ENCODE measurements at places on chromosomes 1 and 21.

DNA sequence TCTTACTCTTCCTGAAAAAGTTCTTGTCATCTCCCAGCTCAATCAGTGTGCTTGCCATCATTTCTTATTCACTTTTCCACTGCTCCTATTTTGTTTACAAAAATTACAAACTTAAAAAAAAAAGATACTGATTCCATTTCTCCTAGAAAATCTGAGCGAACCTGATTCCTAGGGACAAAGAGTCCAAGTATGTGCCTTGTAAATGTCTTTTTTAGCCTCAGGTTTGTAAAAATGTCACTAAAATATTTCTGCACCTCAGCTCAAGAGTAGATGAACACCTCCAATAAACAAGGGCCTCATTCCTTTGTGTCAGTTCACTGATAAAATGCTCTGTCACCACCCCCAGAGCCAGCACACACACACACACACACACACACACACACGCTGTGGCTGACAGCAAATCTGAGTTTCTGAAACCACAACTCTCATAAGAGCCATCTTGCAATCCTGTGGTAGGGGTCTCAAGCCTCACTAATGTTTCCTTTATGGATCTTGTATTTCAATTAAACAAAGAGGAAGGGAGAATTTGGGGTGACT is 299.2 kb downstream of the PBX1 start:
- no peak for DNase-seq

DNA sequence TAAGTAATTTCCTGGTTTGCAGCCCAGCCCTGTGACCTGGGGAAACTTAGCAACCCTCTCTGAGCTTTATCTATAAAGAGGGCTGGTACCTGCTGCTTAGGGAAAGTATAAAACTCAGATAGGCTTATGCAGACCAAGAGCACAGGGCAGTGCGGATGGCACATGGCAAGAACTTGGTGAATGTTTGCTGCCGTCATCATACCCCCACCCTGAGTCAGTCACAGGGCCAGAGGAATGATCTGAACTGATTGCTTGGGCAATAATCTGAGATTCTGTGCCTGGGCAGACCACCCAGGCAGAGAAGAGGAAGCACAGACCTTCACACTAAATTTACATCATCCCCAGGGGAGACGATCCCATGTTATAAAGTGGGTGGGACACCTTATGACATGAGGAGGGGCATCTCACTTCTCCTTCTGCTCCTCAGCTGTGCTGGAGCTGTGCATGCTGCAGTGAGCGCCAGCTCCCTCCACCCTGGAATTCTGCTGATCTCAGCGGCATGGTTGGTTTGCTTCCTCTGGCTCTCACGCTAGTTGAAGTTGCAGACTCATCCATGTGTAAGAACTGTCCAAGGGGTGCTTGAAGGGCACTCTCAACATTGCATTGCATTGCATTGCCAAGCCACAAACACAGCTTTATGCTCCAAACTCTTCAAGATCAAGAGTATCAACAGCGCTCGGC is 197.1 kb downstream of the AJAP1 start:
- DNase-seq, result no peak

GRCh38 chr1:151953409-151954094 is 40.1 kb downstream of the S100A10 start:
- DNase-seq, result no peak

- DNase-seq, result no peak
These were observed 72.1 kb downstream of the SLC5A9 start for GRCh38 chr1:48294656-48295055.

GRCh38 chr1:42334240-42335049 is 590 bp downstream of the FOXJ3 start:
- peak; percentile 51 for DNase-seq

GRCh38 chr21:29647353-29647781 is 292.4 kb downstream of the GRIK1 start:
- peak; percentile 53 for DNase-seq

DNA sequence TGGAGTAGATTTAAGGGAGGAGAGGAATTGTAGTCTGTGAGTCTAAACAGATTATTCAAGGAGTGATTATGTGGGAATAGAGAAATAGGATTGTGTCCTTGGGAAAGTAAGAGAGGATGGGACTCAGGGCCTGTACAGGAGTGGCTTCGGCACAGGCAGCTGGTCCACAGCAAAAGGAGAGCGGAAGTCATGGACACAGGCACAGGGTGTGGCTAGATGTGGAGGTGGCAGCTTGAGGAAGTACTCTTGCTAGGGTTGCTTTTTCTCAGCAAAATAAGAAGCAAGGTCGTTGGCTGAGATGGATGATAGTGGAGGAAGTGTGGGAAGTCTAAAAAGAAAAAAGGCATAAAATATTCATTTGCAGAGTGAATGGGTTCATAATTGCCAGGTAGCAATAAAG is 18.5 kb upstream of the ZNF648 start:
- no peak for DNase-seq

- no peak for DNase-seq
These were observed 3.3 kb upstream of the PKNOX1 start for GRCh38 chr21:42970946-42971653.

- DNase-seq, result peak; percentile 67
These were observed 109.4 kb downstream of the NRDC start for GRCh38 chr1:51768971-51769588.

GRCh38 chr1:218718977-218719376 is 373.8 kb downstream of the TGFB2 start:
- no peak for DNase-seq

DNA sequence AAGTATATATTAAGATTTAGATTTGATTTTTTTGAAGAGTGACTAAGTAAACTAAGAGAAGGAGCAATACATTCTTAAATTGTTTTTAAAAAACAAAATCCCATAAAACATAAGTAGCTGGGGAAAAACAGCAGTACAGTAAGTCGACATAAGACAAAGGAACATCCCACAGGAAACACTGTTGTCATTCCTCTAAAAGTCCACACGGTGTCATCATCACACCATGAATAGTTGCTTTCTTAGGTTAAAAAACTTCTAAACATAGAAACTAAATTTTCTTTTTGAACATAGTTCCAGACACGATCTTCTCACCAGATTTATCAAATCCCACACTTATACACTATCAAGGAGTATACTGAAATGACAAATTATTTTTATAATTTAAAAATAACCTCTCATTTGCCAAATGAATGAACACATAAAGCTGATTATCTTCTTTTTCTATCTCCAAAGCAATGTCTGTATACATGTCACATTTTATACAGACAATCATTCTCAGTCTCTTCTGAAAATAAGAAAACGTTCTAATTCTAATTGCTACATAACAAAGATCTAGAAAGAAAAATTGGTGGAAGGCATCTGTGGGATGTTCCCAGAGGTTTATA is 15.8 kb downstream of the ODF2L start:
- peak; percentile 52 for DNase-seq

GRCh38 chr1:5954964-5955363 is 37.3 kb downstream of the NPHP4 start:
- DNase-seq, result no peak

GRCh38 chr1:178277793-178278530 is 184.1 kb downstream of the RASAL2 start:
- DNase-seq, result peak; percentile 52

GRCh38 chr1:98081944-98082343 is 161.1 kb upstream of the DPYD start:
- DNase-seq, result no peak

GRCh38 chr1:94095112-94095637 is 25.8 kb downstream of the ABCA4 start:
- DNase-seq, result no peak

DNA sequence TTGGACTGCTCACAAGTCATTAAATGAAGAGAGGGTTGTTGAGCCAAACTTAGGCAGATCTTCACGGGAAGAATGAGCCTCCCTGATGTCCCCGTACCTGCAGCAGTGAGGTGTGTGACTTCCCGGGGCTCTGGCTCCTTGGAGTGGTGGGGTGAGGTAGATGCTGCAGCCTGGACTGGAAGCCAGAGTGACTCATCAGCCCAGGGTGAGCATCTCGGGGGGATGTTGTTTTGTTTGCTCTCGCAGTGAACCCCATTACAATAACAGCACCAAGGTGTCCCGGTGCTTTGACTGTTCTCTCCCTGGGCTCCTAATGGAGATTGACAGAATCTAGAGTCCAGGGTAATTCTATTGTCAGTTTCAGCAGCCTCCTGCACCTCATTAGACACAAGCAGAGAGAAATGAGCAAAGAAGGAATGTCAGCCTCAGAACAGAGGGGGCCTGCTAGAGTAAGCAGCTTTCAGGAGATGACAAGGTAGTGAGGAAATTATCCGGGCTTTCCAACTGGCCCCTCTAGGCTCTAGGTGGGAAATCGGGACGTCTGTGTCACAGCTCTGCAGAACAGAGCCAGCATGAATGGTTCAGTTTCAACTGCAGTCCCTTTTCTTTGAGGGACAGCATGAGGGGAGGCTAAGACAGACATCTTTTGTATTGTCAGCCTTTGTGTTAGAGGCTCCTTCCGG is 36.0 kb upstream of the LRRN2 start:
- DNase-seq, result no peak

GRCh38 chr1:86997538-86997937 is 83.1 kb downstream of the HS2ST1 start:
- no peak for DNase-seq

- no peak for DNase-seq
These were observed 1145.6 kb downstream of the KCNT2 start for GRCh38 chr1:195462646-195463045.

GRCh38 chr1:19621274-19621950 is 22.7 kb upstream of the NBL1 start:
- no peak for DNase-seq

DNA sequence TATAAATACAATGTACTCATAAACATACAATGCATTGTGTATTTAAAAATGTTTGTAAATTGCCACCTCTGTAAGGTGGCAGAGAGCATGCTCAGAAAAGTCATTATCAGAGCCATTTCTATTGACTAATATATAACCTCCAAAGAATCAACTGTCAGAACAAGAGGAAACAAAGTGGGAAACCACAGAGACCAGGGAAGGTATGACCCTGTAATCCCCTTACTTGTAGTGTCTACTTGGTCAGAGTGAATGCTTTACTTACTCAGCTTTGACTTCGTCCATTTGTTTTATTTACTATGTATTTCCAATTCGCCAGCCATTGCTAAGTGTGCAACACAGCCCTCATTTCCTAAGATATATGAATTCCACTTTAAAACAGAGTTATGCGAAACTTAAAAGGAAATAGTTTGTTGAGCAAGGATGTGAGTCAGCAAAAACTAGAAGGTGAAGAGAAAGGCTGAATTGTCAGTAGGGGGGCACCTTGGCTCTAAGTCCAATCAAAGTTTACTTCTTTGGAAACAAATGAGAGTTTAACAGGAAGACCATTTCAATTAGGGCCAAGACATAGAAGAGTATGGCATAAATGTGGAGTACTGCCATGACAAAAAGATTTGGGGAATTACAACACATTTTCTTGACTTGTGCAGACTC is 671.7 kb upstream of the PTBP2 start:
- no peak for DNase-seq

DNA sequence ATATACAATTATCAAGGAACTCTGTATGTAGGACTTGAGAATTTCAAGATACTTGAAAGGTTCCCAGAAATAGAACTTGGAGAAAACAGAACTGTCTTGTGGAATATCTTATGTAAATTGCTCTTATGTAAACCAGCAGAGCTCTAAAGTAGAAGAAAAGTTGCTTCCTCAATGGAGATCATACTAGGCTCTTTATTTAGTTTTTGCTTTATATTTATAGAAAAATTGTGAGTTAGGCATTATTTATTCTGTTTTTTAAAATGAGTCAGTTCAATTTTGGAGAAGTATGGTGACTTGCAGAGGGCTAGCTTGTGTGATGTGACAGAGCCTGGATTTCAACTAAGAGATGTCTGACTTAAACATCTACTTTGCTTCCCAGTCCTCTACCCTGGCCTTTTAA is 40.4 kb downstream of the ATP6V1G3 start:
- DNase-seq, result peak; percentile 32

DNA sequence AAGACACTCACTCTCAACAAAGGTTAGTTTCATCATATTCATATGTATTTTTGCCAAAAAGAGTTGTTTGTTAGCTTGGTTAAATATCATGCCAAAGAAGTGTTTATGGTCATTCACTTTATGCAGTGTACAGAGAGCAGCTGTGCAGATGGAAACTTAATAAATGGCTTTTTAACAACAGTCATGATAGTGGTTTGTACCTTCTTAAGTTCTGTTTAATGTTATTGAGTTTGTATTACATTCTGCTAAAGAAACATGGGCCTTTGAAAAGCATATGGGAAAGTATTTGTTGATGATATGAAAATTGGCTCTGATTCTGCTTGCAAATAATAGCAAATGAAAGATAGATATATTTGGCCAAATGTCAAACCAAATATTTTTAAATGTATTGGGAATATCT is 607.3 kb downstream of the NCAM2 start:
- no peak for DNase-seq

- no peak for DNase-seq
These were observed 5.4 kb downstream of the CNTN2 start for GRCh38 chr1:205048382-205048781.

- DNase-seq, result peak; percentile 33
These were observed 191.2 kb downstream of the RERE start for GRCh38 chr1:8625981-8626898.

DNA sequence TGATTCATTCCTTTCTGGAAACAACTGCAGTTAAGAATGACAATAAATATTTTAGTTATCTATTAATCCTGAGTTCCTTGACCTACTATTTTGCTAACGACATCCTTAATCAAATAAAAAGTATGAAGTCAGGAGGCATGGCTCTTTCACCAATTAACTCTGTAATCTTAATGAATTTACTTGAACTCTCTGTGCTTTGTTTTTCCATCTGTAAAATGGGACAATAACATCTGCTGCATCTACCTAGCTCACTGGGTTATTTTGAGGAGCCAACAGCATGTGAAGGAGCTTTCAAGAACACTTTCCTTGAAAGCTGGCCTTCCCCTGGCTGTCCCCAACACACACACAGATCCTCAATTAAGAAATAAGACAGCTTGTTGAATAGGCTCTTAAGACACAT is 47.9 kb downstream of the COLGALT2 start:
- no peak for DNase-seq

- no peak for DNase-seq
These were observed 840.0 kb upstream of the B3GALT2 start for GRCh38 chr1:194026422-194026821.

DNA sequence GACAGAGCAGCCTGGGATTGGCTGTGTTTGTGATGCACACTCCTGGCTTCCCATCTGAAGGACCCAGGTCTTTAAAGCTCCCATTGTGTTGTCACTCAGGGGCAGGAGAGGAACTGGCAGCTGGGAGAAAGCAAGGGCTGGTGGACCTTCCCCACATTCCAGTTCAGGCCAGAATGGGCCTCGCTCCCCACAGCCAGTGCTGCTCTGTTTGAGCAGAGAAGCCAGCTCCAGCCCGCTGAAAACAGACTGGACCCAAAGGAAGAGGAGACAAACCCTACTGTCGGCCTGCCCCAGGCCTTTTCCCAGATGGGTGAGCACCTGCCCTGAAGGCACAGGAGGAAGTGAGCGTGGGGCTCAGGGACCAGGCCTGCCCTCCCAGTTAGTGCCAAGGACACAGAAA is 499.4 kb downstream of the NPHP4 start:
- DNase-seq, result no peak

GRCh38 chr1:43861988-43862735 is 71.4 kb upstream of the ARTN start:
- no peak for DNase-seq

- no peak for DNase-seq
These were observed at the start of gene HOOK1 for GRCh38 chr1:59814901-59815825. HOOK1 (plus strand) TSS chr1:59814949; CDS start chr1:59815118, 169 bp downstream.

All from suppressor macrophage treated with lipopolysaccharide for 1 hour (primary cell).